ENCODE measurements at places on chromosomes 16 and 17.

DNA sequence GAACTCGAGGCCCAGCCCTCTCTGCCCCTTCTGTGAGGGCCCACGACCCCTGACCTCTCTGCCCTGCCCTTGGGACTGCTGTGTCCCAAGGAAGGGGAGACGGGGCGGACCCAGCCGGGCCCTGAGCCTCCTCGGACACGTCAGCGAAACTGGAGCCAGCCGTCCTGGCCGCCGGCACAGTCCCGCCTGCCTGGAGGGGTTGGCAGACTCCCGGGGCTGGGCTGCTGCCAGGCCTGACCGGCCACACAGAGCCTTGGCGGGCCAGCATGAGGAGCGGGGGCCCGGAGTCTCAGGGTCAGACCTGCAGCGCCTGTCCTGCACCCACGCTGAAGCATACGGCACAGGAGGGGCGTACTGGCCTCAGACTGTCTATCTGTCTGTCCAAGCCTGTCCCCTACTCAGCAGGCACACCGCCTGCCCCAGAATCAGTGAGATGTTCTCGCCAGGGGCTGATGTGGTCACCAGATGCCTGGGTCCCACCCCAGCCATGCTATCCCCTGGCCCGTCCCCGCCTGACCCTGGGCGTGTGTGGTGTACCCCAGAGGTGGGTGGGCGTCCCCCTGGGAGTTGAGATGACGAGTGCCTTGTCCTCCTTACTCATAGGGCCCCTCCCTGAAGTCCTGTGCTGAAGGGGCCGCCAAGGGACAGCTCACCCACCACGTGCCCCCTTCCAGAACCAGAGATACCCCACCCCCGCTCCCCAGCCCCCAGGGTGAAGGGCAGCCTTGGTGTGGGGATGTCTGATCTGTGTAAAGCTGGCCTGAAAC is 4.7 kb downstream of the VASN start:
- DNase-seq, result peak; percentile 57

DNA sequence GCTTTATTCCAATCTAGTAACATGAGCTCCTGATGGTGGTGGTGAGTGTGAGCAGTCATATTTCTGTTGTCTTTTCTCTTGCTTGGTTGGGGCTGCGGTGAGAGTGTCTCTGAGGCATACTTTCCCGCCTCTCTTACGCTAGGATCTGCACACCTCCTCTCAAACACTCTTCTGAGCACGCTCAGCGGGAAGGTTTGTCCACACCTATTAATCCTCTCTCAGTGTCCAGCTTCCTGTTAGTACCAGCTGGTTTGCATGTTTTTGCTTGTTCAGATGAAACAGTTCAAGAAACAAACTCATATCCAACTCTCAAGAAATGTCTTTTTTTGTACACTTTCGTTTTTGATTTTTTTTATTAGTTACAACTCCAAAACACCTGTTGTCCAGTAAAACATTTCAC is 89.5 kb downstream of the CCDC182 start:
- no peak for DNase-seq

- DNase-seq, result no peak
Observed at GRCh38 chr16:2953706-2954627, 10.1 kb upstream of the KREMEN2 start.

DNA sequence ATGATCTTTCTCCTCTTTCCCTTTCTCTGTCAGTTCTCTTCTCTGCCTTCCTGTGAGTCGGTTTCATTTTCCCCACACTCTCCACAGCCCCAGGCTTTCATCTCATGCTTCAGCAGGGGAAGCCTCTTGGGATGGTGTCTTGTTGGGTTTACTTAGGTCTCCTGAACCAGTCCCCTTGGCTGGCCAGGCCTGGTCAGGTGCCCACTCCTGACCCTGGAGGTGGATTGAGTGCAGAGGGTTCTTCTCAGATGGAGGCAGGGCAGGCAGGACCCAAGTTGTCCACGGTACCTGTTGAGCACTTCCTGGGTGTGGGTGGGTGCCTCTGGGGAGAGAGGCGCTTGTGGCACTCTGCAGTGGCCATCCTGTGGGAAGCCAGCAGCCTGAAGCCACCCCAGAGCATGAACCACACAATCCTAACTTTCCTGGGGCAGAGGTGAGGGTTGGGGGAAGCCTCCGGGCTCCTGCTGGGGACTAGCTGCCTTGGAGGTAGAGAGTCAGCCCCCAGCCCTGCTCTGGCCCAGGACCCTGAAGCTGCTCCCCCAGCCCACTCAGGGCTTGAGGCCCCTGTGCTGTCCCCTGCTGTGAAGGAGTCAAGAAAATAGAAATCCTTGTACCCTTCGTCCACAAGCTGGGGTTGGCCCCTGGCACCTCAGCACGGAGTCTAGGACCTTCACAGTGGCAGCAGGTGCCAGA is 2.0 kb upstream of the RAP1GAP2 start:
- DNase-seq, result no peak

DNA sequence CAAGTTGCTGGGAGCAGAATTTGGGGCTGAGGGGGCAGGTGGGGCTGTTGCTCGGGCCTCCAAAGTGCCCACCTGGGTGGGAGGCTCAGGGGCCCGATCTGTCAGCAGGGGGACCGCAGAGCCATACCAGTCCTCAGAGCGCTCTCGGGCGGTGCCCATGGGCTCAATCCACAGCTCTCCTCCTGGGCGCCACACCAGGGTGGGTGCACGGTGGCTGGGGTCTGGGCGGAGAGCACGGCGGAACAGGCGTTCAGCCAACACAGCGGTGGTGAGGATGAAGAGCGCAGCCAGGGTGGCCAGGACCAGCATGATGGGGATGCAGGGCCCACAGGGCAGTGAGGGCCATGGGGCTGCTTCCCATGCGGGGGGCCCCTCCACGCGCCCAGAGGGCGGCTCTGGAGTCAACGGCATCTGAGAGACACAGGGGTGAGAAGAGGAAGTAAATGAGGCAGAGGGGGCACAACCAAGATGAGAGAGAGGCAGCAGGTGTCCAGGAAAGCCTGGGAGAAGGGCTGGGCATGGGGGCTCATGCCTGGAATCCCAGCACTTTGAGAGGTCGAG is 1.2 kb downstream of the C16orf54 start:
- no peak for DNase-seq

DNA sequence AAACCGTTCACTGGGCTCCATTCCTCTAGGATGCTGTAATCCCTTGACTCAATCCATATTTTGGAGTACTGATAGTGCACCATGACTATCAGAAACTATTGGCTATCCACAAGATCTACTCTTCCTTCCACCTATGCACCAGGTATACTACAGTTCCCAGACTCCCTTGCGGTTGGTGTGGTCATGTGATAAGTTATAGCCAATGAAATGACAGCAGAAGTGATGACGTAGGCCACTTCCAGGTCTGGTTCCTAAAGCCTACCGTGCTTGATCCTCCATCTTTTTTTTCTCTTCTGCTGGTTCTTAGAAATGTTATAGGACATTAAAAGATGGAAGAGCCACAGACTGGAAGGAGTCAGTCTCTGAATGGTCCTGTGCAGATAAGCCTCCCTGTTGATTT is 278.8 kb upstream of the C16orf82 start:
- no peak for DNase-seq

DNA sequence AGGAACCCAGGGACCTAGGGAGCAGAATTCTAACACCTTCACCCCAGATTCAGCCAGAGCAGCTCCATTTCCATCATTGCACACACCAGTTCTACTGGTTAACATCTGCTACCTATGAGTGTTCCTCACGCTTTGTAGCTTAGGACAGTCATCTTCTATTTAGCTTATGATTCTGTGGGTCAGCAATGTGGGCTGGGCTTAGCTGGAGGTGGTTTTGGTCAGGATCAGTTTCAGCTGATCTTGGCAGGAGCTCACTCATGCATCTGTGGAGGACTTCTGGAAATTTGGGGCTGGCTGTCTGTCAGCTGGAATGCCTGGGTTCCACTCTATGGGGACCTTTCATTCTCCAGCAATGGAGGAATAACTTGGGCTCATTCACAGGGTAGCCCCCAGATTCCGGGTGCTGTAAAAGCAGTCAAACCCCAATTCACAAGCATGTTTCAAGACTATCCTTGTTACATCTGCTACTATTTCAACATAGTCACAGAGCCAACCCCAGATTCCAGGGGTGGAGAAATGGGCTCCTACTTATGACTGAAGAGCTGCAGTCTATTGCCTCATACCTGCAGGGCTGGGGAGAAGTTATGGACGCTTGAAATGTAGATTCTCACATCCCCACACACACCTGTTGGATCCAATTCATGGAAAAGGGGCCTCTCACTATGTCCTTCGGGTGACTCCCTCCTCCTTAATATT is 3.4 kb upstream of the HP start:
- DNase-seq, result no peak

All from AG04450 (cell line).